Omental fat pad (tissue), 4 donors: ENCODE measurements at places on chromosomes 2 and 18. TPM values are rescaled to one million over a fixed set of nuclear protein-coding genes. Genes with fewer than 3 reads are reported as not detected.

Gene RAB27B
- 0.32 TPM for total RNA-seq

Gene EGR4
- not detected for total RNA-seq

Gene VWA3B
- total RNA-seq: not detected

Gene C2orf80
- not detected for total RNA-seq

Gene NRP2
- total RNA-seq: 61.5 TPM

Gene IL36G
- total RNA-seq: not detected

Gene CGREF1
- total RNA-seq: 9.3 TPM

Gene NFATC1
- total RNA-seq: 10.7 TPM

Gene PIEZO2
- 11.7 TPM for total RNA-seq

Gene NT5DC4
- 0.56 TPM for total RNA-seq

Gene IL1RL1
- total RNA-seq: 66.2 TPM

Gene RTKN
- total RNA-seq: 16.0 TPM

Gene ADCYAP1
- 4.6 TPM for total RNA-seq

Gene DYNAP
- not detected for total RNA-seq

Gene TUBB8B
- not detected for total RNA-seq

Gene EMILIN2
- total RNA-seq: 56.1 TPM

Gene TYMS
- total RNA-seq: 0.65 TPM

Gene BMP10
- not detected for total RNA-seq

Gene CHRND
- not detected for total RNA-seq

Gene COMMD1
- 40.4 TPM for total RNA-seq

Gene CNOT9
- total RNA-seq: 88.7 TPM

Gene GNLY
- 3.2 TPM for total RNA-seq

Gene APOB
- total RNA-seq: 14.7 TPM

Gene UGT1A8
- total RNA-seq: not detected

Gene PER2
- 19.0 TPM for total RNA-seq

Gene PELI1
- 56.7 TPM for total RNA-seq

Gene DSC2
- total RNA-seq: 12.6 TPM

Gene ANXA4
- total RNA-seq: 52.3 TPM

Gene FSHR
- not detected for total RNA-seq

Gene PAX3
- total RNA-seq: not detected

Gene MDH1B
- 0.63 TPM for total RNA-seq

Gene PTRHD1
- total RNA-seq: 23.3 TPM

Gene CEP76
- 9.8 TPM for total RNA-seq

Gene C1QL2
- not detected for total RNA-seq

Gene SERPINB12
- not detected for total RNA-seq

Gene RAX
- not detected for total RNA-seq

Gene PIKFYVE
- total RNA-seq: 32.8 TPM

Gene RPIA
- 7.9 TPM for total RNA-seq

Gene GCG
- total RNA-seq: not detected
